ENCODE measurements at places on chromosomes 2 and 18.
A peak's percentile ranks its signal among the peaks of the same experiment; 100 is the strongest.

DNA sequence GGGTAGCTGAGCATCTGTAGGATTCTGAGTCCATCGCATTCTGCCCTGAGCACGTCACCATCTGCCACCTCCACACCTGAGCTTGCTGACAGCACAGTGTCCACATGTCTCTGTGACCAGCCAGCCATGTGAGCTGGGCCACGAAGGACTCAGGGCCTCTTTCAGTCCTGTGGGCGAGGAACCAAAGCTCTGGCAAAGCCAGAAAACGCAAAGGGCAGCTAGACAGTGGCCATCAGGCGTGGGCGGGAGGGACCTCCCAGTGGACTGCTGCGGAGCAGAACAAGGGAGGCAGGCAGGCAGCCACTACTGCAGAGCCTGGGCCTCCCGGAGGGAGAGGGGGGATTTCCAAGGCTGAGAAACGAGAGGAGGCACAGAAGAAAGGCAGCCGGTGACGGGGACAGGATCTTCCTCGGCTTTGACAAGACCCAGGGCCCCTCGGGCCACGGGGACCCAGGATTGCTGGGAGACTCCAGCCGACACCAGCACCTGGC lies 274.6 kb upstream of the SALL3 start:
- DNase-seq: no peak

DNA sequence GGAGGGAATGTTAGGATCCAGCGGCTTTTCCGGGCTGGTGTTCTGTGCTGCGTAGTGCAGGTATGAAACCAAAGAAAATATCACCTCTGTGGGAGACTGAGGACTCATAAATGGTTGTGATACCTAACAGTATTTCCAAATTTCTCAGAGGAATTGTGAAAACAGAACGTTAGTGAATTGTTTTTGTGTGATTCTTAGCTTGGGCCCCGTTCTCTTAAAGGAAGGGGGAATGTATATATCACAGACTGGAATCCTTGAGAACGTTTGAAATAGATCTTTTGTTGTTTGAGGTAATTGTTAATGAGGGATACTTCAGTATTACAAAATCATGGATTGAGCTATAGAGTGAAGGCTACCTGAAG lies 834 bp downstream of the ZNF638 start:
- no peak for DNase-seq

DNA sequence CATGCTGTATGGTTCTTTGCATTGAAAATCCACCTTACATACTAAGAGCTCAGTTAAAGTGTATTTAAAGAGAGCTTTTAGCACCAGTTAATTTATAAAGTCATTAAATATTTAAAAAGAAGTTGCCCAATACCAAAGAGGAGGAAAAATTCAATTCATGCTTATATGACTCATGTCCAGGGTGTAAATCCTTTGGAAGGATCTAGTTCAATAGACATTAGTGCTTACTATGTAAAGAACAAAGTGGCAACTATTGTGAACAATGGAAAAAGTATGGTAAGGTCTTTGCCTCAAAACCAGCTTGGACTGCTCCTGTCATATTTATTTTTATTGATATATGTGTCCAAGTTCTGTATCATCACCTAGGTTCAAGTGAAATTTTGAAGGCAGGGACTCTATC lies 90.5 kb downstream of the SCN9A start:
- DNase-seq: no peak

DNA sequence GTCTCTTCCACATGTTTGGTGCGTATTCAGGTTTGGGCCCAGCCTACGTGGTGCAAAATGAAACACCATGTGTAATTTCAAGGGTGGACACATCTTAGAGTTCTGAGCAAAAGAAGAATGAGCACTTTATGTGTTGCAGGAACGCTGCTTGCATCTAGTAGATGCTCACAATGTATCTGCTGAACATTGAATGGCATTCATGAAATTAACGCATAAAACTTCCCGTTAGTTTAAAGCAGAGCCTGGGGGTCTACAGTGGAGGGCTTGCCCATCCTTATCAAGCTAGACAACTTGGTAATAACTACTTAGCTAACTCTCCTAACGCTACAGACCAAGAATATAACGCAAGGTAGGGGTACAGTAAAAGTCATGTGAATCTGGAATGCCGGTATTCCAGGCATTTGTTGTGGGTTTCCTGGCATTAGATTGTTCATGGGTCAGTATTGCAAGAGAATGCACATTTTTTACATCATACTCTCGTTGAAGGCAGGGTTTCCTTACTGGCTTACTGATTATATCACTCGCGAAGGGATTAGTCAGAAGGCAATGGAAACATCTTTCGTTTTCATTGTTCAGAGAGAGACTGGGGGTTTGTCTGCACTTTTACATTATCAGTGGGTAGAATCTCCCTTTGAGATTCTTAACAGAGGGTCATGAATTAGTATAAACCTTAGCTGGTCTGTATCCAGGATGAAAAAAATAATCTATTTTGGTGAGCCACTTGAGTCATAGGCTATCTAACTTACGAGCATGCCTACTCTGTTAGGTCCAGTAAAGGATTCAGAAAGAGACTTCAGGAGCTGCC lies 229.5 kb upstream of the EPAS1 start:
- DNase-seq: no peak

DNA sequence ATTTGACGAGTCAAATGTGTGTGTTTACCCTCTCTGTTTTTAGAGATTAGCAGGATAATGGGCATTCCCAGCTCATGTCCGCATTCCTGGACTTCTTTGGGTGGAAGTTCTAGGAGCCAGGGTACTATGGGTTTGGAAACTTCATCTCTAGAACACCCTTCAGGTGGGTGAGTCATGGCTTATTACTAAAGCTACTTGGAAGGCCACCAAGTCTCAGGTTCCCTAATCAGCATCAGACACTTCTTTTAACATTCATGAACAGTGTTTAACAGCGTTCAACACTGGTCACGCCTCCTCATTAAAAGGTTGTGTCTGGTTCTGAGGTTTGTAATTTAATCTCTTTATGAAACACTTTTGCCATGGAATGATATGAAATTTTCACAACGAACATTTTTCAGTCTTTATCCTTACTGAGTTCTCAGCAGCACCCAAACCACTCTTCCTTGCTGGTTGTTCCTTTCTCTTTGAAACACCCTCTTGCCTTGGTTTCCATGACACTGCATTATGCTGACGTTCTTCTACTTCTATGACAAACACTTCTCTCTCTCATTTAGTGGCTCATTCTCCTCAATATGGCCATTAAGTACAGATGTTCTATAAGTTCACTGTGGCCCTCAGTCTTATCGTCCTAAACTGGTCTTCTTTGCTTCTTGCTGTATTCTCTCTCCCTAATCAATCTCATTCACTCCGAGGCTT lies 49.3 kb downstream of the MMADHC start:
- no peak for DNase-seq

- peak; percentile 59 for DNase-seq
These were observed 38.4 kb downstream of the EIF4E2 start for GRCh38 chr2:232588680-232589585.

All from NCI-H446 (cell line).